ENCODE measurements at places on chromosomes 12 and 14.
A peak's percentile ranks its signal among the peaks of the same experiment; 100 is the strongest.

GRCh38 chr14:105012171-105012985 is 8.5 kb downstream of the CDCA4 start:
- DNase-seq, result no peak

DNA sequence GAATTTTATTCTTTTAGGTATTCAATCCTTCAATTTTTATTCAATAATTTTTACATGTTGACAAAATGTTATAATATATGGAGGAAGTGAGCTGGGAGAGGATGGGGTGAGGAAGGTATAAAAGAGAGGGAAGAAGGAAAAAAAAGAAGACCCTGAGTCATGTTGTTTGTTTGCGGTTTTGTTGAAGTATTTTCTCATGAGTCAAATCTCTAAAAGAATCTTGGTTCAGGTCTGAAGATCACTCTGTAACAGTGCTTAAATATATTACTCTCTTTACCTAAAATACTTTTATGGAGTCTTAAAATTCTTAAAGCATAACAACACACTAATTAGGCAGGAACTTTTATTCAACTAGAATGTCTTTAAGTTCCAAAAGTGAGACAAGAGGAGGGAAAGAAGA is 489.6 kb upstream of the GARIN6 start:
- DNase-seq, result no peak

DNA sequence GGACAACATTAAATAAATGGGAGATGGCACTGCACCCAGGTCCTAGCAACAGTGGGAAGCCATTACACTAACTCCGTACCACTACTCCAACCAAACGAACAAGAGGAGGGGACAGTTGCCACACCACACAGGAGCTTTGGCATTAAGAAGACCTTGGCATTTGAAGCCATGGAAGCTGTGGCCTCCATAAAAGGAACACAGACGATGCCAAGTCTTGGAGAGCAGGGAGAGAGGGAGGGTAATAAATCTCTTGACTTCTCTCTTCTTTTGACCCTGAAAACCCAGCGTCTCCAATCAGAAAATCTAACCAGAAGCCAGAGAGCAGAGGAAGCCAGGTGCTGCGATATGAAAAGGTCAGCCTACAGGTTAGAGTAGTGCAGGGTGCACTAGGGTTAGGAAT is 338.8 kb upstream of the TMEM132C start:
- DNase-seq, result no peak

DNA sequence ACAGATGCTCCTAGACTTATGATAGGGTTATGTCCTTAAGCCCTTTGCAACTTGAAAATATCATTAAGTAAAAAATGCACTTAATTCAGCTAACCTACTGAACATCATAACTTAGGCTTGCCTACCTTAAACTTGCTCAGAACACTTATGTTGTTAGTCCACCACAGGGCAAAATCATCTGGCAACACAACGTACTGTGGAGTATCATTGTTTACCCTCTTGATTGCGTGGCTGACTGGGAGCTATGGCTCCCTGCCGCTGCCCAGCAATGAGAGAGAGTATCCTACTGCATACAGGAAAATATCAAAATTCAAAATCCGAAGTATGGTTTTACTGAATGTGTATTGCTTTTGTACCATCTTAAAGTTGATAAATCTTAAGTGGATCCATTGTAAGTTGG is 105.5 kb downstream of the SOX5 start:
- no peak for DNase-seq

- no peak for DNase-seq
Observed at GRCh38 chr14:75283162-75283832, 4.7 kb downstream of the FOS start.

- no peak for DNase-seq
Observed at GRCh38 chr12:915090-915489, 34.4 kb downstream of the RAD52 start.

GRCh38 chr12:14961466-14962152 is at the start of gene ARHGDIB:
ARHGDIB (minus strand) TSS chr12:14961601; CDS start chr12:14950712, 10,889 bp downstream.
- DNase-seq, result no peak

- no peak for DNase-seq
Observed at GRCh38 chr14:76136476-76137110, 15.1 kb upstream of the GPATCH2L start.

GRCh38 chr14:102777711-102778337 is 575 bp downstream of the TRAF3 start:
- no peak for DNase-seq

DNA sequence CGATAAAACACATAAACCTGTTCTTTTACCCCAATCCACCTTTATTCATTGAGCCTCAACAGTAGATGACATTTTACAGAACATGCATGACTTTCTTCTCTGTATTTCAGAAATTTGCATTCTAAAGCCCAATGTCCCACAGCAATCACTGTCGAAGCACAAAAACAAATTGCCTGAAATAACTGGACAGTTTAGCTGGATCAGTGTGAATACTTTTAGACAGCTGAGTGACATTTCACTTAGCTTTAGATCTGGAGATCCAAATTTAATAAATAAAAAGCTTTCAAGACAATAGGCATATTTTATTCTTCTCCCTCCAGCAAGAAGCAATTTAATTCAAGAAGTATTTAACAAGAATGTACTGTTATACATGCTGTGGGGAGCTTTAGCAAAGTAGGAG is 109.1 kb upstream of the FSCB start:
- DNase-seq, result no peak

- no peak for DNase-seq
Observed at GRCh38 chr12:19553175-19553574, 113.9 kb downstream of the AEBP2 start.

DNA sequence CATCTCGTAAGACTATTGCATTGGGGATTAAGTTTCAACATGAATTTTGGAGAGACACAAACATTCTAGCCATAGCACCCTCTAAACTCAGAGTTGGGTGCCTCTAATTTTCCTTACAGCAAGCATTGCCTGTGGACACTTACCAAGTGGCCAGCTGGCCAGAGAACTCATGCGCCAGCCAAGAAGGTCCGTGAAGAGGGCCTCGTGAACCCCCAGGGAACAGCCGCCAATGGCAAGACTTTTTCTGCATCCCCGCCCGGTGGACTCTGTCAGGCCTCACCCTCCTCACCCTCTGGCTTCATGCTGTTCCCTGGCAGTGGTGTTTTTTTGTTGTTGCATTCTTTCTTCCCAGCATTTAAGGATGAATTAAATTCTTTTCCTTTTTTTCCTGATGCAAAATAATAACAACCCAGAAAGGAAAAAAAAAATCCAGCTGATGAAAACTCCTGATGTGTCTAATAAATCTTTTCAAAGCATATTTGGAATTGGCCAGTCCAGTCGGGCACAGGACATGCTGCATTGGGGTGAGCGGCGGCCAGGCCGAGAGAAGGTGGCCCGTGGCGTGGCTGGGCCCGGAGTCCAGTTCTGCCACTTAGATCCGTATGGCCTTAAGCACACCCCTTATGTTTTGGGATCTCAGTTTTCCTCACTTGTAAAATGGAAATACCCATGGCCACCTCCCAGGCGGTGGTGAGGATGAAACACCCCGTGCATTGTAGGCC is 191.9 kb upstream of the DIO3 start:
- no peak for DNase-seq

GRCh38 chr12:93181409-93181965 is 196.2 kb upstream of the NUDT4 start:
- no peak for DNase-seq

GRCh38 chr14:93305725-93306418 is 27.0 kb downstream of the BTBD7 start:
- no peak for DNase-seq

DNA sequence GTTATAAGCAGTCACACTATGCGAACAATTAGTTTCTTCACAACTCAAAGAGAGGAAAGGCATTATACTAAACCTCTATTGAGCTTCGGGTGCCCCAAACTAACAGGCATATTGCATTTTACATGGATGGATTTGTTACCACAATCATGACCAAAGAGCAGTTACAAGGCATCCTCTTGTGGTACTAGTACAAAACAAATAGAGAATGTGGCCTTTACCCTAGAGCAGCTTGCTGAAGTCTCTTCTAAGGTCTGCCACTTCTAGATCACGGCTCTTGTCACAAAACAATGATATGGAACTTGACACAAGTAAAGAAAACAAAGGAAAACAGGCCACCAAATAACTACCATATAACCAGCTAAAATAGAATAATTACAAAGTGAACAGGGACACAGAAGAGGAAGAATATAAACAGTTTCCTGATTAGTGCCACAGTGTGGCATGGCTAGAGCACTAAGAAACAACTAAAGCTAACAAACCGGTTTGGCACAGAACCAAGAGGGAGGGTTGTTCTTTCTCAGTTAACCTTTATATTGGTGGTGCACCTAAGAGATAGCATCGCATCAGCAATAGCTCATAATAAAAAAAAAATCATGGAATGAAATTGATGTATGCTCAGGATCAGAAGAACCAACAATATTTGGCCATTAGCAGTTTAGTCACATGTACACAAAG is 209.7 kb upstream of the ATP2B1 start:
- DNase-seq, result no peak

DNA sequence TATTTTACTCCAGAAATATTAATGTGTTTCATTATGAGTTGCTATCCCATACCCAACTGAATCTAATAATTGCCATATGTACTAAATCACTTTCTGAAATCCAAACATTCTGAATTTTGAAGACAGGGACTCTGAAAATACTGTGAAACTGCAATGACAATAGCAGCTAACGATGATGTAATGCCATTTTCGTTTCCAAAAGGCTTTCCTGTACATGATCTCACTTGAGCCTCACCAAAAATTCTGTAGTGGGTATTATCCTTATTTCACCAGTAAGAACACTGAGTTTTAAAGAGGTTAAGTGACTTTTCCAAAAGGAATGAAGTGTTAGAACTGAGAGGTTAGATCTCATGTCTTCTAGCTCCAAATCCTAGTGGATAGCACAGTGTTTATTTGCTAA is 133.3 kb downstream of the FLRT2 start:
- DNase-seq, result no peak

DNA sequence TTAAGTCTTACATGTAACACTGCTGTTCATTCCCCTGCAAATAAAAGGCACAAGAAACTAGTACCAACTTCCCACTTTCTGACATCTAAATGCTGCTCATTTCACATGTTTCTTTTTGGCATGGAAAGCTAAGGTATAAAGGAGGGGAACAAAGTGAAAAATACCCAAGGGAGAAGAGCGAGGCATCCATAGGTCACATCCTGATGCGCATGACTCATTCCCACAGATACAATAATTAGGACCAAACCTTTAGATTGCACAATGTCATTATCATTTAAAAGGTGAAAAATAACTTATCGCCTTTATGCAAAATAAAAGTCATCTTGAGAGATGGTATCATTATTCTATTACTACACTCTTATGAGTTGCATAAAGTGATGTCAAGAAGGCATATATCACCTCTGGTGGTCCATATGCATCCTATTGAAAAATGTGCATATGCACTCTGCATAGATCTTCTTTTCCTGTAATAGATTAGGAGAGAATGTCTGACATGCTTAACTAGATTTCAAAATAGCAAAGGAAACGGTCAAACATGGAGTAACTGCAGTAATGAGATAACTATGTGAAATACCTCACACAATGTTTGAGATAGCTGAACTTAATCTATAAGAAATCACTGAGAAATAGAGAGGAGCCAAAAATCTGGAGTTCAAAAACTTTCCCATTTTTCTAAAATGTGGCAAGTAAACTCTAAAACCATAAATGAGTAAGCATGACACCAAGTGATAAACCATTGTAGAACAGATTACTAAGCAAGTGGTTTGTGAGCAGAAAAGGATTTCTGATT is 382.5 kb upstream of the TMTC1 start:
- DNase-seq, result no peak

DNA sequence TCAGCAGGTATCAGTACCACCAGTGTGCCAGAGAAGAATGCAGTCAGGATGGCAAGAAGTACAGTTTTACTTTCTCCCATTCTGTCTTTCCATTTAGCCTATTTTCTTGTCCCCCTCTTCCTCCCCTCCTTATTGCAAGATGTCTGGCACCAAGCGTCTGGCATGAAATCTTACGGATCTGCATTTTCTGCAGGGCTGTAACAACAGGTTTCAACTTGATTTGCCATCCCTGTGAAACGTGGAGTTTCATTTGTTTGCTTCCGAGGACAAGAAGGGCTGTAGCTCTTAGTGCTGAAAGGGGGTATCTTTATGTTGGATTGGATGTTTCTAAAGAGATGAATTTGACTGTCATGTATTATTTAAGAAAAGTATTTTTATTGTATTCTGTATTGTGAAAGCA is 1110.6 kb downstream of the BCL11B start:
- DNase-seq, result no peak

DNA sequence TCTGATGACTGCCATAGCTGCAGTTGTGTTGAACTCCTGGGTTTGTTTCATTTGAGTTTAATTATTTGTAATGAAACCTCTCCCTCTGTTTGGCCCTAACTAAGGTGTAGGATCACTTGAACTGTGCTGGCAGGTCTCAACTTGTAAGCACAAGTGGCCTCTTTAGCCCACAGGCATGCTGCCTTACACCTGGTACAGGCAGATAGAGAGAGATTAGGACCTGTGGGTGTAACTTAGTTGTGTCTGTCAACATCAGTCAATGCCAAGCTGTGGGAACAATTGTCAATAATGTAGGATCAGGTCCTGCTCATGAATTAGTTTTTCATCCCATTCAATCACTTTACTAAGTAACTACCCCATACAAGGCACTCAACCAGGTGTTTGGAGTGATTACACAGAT is 263.0 kb upstream of the G2E3 start:
- no peak for DNase-seq

- peak; percentile 82 for DNase-seq
Observed at GRCh38 chr12:6493497-6494257, at the start of gene NCAPD2. NCAPD2 (plus strand) TSS chr12:6494102; CDS start chr12:6495099, 997 bp downstream.

DNA sequence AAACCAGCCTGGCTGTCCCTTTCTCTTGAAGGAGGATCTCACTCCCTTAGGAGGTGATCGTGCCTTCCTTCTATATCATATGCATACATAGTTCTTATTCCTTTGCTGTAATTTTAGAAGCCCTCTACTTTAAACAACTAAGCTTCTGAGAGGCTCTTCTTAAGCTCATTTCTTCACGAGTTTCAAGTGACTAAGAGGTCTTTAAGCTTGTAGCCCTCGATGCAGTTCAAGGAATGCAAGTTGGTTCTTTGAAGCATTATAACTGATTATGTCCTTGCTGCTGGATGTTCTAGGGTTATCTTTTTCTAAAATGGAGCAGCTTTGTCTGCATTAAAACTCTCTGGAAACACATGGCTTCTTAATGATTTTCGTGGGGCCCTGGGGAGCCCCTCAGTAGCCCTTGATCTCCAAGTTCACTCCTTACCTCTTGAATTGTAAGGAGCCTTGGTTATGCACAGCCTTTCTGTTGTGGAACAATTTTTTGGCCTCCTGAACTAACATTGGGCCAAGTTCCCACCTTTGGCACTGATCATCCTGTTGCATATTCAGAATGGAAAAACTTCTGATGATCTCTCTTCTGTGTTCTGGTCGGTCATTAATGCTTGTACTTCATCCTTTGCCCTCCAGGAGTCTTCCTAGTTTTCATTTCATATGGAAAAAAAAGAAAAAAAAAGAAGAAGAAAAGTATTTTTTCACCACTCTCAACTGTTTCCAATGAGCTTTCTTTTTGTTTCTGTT is 12.6 kb downstream of the RASSF8 start:
- no peak for DNase-seq
